Stimulated activated CD4-positive, alpha-beta T cell treated with anti-CD3 and anti-CD28 coated beads, Interleukin-1b, Interleukin-23, amount 100 ng/mL, for 4 hours (primary cell): ENCODE measurements at places on chromosomes 13 and 19.

DNA sequence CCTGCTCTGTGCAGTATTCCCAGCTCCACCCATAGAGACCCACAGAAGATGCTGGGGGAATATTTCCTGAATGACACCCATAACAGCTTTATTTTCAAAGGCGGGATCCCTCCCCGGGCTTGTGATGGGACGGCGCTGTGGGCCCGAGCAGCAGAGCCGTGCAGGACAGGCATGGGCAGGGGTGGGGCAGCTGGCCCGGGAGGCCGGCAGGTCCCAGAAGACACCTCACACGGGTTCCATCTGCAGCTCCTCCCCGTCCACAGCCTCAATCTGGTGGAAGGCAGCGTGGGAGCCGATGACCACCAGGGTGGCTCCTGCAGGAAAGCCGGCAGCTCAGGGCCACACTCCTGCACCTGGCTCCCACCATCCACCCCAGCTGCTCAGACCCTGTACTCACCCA, 2.5 kb downstream of the RABAC1 start:
- no peak for DNase-seq

DNA sequence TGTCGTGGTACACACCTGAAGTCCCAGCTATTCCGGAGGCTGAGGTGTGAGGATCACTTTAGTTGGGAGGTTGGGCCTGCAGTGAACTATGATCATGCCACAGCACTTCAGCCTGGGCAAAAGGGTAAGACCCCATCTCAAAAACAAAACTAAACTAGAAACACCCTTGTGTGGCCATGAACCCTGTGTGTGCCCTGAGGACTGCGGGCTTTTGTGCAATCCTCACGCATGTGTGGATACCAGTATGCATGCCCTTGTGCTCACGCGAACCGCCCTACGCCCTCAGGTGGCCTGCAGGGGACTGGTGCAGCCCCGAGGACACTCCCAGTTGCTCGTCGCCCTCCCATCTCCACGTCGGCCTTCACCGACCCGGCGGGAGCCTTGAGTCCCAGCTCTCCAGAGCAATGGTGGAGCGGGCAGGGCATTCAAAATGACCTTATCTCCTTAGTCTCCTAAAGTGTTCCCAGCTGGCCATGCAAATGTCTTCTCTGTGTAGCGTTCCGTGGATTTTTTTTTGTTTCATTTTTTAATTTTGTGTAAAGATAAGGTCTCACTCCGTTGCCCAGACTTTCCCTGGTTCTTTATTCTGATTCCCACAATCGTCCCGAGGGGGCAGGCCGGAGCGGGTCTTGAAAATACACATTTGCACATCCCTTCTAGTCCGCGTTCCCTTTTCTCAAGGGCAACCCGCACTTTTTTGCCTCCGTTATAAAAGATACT, 868 bp upstream of the EGLN2 start:
- DNase-seq: no peak

- DNase-seq: no peak
These were observed 460.3 kb downstream of the TSHZ3 start for GRCh38 chr19:30888937-30889336.

DNA sequence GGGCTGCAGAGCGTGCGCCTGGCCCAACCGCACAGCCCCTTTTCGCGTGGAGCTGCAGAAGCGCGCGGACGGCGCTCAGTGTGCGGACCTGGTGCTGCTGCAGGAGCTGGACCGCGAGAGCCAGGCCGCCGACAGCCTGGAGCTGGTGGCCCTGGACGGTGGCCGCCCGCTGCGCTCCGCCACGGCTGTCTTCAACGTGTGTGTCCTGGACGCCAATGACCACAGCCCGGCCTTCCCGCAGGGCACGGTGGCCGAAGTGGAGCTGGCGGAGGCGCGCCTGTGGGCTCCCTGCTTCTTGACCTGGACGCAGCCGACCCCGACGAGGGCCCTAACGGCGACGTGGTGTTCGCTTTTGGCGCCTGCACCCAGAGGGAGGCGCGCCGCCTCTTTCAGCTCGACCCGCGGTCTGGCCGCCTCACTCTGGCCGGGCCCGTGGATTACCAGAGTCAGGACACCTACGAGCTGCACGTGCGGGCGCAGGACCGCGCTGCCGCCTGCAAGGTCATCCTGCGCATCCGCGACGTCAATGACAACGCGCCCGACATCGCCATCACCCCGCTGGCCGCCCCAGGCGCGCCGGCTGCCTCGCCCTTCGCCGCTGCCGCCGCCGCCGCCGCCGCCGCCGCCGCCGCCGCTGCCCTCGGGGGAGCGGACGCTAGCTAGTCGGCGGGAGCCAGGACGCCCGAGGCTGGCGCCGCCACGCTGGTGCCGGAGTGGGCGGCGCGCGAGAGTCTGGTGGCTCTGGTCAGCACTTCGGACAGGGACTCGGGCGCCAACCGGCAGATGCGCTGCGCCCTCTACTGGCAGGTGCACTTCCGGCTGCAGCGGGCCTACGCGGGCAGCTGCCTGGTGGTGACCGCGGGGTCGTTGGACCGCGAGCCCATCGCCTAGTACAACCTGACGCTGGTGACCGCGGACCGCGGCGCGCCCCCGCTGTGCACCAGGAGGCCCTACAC, 172.2 kb downstream of the OLFM4 start:
- DNase-seq: no peak

DNA sequence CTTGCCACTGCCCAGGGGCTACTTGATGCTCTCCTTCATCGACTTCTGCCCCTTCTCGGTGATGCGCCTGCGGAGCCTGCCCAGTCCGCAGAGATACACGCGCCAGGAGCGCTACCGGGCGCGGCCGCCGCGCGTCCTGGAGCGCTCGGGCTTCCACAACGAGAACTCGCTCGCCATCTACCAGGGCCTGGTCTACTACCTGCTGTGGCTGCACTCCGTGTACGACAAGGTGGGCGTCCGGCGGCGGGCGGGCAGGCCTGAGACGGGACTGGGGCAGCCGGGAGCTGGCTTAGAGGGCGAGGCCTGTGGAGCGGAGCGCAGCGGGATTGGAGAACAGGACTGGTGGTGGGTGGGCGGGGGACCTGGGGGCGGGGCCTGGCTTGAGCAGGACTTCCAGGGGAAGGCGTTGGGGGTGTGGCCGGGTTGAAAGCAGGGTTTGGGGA, 12.7 kb upstream of the PSMD8 start:
- peak; percentile 37 for DNase-seq

DNA sequence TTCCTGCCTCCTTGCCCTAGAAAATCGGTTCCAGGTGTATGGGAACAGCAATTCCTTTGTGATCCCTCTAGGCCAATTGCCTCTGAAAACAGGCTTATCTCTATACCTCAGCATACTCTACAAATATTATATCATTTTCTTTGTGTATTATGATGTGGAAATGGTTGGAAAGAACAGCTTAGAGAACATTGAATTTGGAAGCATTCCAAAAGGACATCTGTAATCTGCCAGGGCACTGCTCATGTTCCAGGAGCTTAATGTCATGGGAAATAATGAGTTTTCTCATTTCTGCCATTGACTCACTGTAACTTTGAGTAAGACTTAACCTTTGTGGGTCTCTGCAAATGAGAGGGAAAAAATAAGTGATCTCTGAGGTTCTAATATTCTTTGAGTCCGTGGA, 147.3 kb downstream of the UFM1 start:
- DNase-seq: no peak

- DNase-seq: no peak
These were observed 377.4 kb upstream of the SLC10A2 start for GRCh38 chr13:103443604-103444003.

DNA sequence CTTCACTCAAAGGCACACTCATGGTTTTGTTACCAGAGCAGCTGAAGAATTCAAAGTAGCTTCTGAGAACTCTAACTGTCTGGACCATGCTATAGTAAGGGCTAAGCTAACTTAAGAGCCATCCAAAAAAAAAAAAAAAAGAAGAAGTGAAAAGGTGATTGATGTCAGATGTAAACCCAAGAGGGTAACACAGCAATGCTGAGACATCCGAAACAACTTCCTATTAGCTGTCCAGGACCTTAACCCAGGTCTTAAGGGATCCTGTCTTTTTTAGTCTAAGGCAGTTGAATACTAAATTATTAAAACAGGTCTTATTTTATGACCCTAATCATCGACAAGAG, 11.2 kb upstream of the RAB20 start:
- no peak for DNase-seq

- DNase-seq: no peak
These were observed 43.4 kb downstream of the DHRS12 start for GRCh38 chr13:51760592-51760991.

DNA sequence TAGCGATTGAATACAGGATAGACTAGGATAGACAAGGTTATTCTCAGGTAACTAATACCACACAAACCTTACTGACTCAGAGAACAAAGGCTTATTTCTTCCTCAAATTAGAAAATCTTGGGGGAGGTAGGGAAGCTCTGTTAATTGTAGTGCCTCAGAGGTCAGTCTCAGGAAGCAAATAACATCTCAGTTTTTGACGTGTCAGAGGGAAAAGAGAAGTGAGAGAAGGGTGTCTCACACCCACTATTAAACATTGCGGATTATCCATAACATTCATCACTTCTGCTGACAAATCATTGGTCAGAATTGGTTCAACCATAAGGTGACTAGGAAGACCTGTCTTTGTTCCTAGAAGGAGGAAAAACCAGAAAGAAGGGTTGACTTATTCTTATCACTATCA, 579.4 kb upstream of the MIR17HG start:
- DNase-seq: no peak

- no peak for DNase-seq
These were observed 297.9 kb downstream of the NDFIP2 start for GRCh38 chr13:79778741-79779460.

DNA sequence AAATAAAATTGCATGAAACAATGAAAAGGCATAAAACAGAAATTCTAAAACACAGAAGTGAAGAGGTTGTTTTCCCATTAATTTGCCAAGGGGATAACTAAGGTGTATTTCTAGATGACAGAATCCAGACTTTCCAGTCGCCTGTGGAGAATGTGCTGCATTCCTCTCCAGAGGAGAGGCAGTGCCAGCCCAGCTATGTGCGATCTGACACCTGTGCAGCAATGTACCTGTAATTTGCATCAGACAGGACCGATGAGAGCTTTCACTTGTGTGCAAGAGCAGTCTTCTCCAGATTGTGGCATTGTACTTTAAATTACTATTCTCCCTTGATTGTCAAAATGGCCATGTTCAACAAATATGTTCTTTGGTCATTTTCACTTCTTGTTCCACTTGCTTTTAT, 1037.9 kb downstream of the EFNB2 start:
- DNase-seq: no peak

DNA sequence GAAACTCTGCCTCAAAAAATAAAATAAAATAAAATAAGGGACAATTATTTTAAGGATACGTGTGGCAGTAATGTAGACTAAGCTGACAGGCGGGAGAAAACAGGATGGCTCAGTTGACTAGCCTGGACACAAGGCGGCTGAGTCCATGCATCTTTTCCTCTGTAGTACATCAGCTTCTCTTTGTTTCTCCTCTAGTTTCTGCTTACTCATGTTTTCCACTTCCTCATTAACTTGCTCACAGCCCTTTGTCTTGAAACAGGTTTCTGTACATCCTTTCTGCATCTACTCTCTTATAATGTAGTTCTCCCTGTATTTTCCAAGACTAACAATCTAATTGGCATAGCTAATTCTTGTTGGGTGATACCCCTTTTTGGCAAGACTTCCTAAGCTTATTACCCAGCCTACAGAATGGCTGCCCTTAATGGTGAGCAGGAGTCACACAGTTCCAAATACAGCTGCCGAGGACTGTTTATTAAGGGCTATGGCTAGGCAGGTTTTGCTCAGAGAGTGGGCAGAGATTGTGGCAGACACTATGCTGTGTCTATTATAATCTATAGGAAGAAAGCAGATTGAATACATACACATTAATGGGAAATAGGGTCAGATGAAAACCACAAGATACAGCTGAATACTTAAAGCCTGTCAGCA, 58.7 kb upstream of the KLF5 start:
- no peak for DNase-seq

DNA sequence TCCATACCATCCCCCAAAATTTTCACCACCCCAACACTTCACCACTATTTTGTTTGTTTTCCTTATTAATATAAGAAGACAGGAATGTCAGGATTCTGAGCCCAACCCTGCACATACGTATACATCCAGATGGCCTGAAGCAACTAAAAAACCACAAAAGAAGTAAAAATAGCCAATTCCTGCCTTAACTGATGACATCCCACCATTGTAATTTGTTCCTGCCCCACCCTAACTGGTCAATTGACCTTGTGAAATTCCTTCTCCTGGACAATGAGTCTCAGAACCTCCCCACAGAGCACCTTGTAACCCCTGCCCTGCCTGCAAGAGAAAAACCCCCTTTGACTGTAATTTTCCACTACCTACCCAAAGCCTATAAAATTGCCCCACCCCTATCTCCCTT, 132.5 kb downstream of the ZNF675 start:
- no peak for DNase-seq

DNA sequence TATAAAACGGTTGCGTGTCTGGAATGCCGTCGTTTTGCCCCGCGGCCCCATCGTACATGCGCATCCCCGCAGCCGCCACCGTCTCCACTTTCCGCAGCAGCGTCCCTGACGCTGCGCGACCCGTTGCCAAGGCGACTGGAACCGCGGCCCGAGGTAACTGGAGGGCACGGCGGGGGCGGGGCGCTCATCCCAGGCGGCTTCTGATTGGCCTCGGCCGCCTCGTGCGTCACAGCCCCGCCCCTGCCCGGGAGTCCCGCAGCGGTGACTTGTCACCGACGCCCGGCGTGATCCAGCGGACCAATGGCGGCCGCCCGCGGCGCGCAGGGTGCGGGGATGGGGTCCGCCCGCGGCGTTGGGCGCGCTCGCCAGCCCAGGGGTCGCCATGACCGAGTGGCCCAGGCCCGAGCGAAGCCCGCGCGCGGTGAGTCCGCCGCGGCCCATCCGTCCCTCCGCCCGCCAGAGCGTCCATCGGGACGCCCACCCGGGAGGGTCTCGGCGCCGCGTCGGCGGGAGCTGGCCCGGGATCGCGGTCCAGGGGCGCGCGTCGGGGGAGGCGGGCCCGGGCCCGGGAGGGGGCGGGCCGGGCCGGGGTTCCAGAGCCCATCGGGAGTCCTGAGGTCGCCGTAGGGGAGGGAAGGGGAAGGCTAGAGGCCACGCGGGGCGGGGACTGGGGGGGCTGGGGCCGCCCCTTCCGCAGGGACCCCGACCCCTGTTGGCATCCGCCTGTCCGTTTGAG, at the start of gene ZSCAN1:
ZSCAN1 (plus strand) TSS at position 285 of the 736 bp plus-strand sequence. CDS start 3,812 bp downstream, outside the sequence.
- DNase-seq: peak; percentile 23

DNA sequence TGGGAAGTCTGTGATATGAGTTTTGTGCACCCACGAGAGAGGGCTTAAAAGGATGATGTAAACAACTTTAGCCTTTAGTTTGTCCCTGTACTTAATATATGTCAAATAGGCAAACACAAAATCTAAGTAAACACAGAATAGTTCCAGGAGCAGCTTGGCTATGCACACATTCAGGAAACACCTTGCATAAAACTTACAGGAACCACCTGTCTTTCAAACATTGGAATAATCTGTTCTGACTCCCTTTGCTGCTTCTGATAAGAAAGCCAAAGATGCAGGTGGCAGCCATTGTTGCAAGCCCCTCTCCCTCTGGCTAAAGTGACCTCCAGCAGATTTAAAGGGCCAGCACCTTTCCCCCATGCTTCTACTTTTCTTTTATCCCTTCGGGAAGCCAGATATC, 4.7 kb downstream of the EEF1AKMT1 start:
- DNase-seq: no peak

DNA sequence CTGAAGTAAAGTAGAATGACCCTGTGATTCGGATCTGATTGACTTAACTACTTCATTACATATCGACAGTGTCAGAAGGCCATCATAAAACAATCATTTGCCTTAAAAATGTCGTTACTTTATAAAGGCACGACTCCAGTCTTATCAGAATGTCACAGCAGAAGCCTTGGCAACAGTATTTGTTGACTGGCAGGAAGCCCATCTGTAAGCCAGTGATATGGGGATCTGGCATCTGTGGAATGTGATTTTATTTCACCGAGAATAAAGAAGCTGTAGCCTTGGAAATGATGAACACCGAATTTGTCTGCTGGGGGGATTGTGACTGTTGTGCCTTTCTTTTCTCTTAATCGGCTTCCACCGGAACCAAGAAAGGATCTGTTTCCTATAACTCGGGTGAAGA, 362.5 kb downstream of the TDRD3 start:
- no peak for DNase-seq
